ENCODE measurements at places on chromosomes 11 and 22.

- DNase-seq: no peak
Observed at GRCh38 chr11:45872651-45873356, 12.6 kb upstream of the MAPK8IP1 start.

DNA sequence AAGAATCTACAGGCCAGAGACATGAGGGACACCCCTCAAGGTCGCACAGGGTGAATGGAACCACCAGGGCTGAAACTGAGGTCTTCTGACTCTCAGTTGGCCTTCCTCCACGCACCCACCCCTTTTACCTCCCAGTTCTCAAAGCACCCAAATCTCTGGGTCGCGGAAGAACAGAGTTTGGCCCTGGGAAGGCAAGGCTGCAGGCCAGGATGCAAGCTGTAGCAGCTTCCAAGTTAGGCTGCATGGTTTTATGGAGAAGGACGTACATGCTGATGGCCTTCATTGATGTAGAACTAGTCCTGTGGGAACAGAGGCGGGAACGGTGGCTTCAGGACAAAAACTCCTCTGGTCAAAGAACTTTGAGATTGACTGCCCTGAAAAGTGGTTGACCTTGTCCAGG, 143.5 kb upstream of the B3GAT1 start:
- no peak for DNase-seq

GRCh38 chr11:46700241-46701077, at the start of the genes ARHGAP1 and ZNF408:
Gene ARHGAP1, minus strand, starts transcription at chr11:46700619. Its CDS starts 4,512 bp downstream, at chr11:46696107.
Gene ZNF408, plus strand, starts transcription at chr11:46701031. Its CDS starts 17 bp downstream, at chr11:46701048.
- DNase-seq: peak; percentile 97

DNA sequence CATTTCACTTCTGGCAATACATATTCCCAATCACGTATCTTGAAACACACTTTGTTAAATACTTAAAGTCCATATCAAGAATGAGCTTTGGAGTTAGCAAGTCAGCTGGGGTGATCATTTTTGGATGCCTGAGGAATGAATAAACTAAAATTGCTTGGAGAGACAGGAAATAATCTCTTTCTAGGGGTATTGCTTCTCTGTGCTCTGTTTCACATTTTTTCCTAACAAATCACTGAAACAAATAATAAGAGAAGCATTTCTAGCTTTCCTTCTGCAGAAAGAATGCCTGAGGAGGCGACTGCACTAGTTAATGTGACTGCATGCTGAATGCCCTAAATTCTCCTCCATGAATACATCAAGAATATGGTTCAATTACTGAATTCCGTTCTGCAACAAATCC, 541.4 kb upstream of the CCDC90B start:
- DNase-seq: no peak

GRCh38 chr11:92224407-92225124, at the start of gene FAT3:
Gene FAT3, plus strand, starts transcription at chr11:92224818. Its CDS starts 127,295 bp downstream, at chr11:92352113.
- DNase-seq: no peak
